Right renal cortex interstitium (tissue), 3 donors: ENCODE measurements at places on chromosomes 12 and 14.

- DNase-seq: no peak
These were observed 13.2 kb upstream of the CDH24 start for GRCh38 chr14:23070262-23071129.

- DNase-seq: no peak
These were observed 115.0 kb downstream of the KIF21A start for GRCh38 chr12:39327965-39328364.

GRCh38 chr12:4174417-4174816 lies 99.1 kb upstream of the CCND2 start:
- DNase-seq: no peak

GRCh38 chr14:79915406-79915805 lies 295.9 kb downstream of the DIO2 start:
- DNase-seq: no peak

DNA sequence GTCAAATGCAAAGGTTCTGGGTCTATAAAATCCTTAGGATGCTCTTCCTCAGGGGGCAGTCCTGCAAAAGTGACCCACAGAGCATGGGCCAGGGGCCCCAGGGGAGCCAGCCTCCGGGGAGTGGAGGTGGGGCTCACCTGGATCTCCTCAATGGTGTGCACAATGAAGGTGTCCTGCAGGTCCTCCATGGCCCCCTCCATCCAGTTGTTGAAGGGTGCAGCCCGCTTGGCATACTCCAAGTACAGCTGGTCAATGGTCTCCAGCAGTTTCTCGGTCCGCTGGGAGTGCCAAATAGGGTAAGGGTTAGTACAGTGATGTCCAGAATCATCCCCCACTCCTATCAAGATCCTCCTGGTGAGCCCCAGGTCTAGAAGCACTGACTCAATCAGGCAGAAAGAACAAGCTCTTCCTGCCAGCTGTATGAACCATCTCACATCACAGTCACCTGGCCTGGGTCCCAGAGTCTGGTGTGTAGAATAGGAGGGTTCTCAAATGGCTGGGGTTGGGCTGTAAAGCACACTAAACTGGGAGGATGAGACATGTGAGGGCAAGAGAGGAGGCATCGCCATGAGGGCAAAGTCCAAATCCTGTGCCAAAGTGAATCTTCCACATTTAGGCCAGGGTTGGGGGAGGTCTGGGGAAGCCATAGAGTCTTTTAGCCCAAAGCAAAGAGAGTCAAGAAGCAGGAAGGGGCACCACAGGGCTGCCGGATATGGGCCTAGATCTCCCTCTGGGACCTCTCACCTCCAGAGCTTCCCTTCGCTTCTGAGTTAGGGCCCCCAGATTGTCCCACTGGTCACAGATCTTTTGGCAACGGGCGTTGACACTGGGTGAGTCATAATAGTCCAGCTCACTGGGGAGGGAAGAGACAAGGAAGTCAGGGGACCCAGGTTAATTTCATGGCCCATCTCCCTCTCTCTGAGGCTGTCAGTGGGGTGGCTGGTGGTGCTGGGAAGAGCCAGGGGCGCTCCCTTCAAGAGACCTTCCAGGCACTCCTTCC lies 91.5 kb upstream of the ZFP36L1 start:
- no peak for DNase-seq

- DNase-seq: no peak
These were observed 239.1 kb downstream of the ALX1 start for GRCh38 chr12:85519163-85519562.

DNA sequence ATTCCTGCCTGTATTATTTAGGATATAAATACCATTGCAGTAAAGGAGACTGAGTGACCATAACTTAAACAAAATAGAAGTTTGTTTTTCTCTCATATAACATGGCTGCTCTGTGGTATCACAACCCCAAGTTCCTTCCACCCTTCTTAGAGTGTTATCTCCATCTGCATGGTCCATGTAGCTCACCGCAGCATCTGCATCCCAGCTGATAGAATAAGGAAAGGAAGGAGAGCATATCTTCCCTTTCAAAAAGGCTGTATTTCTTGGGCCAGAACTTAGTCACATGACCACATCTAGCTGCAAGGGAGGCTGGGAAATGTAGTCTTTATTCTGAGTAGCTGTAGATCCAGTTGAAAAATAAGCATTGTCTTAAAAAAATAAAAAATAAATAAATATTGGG lies 184.8 kb upstream of the NUDT4 start:
- DNase-seq: no peak

DNA sequence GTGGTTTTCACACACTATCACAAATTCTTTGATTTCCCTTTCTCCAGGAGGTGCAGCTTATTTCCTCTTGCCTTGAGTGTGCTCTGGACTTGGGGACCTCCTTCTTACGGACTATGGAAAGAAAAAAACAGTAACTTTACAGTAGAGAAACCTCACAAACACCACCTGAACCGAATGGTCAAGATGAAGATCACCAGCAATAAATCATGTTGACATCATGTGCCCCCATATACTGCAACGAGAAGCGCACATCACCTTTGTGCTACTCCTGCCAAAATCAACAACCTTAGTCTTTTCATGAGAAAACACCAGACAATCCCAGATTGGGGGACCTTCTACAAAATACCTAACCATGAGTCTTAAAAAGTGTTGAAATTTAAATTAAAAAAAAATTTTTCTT lies 13.3 kb upstream of the NYNRIN start:
- no peak for DNase-seq

DNA sequence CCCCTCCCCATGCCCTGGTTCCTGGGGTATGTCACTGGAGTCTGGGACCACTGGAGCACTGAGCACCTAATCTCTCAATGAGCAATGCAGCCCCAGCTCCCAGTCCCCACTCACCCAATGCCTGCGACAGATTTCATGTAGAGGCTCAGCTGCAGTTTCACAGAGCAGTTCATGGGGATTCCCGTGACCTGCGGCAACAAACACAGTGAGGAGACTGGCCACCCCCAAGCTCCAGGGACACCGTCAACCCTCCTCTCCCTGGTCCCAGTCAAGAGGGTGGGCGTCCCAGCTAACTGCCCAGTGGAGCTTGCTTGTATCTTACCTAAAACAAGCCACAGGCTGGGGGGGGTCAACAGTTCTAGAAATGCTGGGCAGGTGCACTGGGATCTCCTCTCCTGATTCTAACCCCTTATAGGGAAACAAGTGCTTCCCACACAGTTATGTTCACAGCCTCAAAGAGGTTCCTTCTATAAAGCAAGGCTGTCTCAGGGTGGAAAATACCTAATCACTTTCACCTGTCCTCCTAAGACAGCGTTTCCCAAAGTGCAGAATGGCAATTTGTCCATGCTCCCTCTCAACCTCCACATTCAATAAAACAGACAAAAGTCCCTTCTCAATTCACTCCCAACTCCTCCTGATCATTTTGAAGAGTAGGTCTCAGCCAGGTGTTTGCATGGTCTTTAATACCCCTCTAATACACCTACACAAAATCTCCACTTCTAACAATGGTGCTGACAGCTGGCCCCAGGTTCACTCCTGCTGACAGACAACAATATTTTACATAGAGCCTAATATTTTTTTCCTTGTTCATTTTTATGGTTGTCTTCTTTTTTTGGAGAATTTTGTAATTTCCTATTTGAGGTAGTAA lies 68.3 kb downstream of the SCARB1 start:
- DNase-seq: no peak

- no peak for DNase-seq
These were observed 21.7 kb downstream of the SLC38A4 start for GRCh38 chr12:46804054-46804453.

- no peak for DNase-seq
These were observed 14.6 kb downstream of the CCDC88C start for GRCh38 chr14:91402771-91403600.

- no peak for DNase-seq
These were observed 8.8 kb downstream of the TMTC2 start for GRCh38 chr12:82695531-82695930.

GRCh38 chr14:36479344-36479743 lies 40.7 kb downstream of the NKX2-1 start:
- DNase-seq: no peak

- DNase-seq: no peak
These were observed 9.2 kb downstream of the PTGES3 start for GRCh38 chr12:56678852-56679251.

DNA sequence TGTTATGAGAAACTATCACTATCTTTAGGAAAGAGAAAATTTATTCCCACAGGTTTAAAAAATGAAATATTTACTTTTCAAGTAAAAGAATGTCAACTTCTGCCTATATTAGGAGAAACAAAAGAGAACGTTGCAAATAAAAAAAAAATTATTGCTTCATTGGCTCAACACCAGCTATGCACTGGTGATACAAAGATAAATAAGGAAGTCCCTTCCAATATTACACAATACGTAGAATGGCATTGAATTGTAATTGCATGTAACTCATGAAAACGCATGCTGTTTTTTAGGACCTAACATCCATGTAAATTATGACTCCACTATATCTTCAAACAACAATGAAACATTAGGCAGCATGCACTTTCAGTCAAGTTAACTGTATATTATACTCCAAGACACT lies 56.4 kb upstream of the RERGL start:
- DNase-seq: no peak

- DNase-seq: no peak
These were observed 479.7 kb upstream of the MGAT4C start for GRCh38 chr12:86735851-86736250.

DNA sequence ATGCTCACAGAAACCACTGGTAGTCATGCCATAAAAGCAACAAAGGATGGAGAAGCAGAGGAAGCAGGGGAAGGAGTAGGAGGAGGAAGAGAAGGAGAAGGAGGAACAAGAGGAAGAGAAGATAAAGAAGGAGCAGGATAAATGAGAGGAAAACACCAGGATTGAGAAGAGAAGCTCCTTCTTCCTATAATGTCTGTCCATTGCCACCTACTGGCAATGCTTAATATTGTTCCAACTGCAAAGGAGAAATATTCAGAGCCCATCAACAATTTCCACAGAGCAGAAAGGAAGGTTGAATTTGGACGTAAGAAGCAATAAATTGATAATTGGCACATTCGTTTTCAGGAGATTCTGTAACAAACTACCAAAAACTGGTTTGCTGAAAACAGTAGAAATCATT lies 898.4 kb downstream of the SLC16A7 start:
- no peak for DNase-seq

DNA sequence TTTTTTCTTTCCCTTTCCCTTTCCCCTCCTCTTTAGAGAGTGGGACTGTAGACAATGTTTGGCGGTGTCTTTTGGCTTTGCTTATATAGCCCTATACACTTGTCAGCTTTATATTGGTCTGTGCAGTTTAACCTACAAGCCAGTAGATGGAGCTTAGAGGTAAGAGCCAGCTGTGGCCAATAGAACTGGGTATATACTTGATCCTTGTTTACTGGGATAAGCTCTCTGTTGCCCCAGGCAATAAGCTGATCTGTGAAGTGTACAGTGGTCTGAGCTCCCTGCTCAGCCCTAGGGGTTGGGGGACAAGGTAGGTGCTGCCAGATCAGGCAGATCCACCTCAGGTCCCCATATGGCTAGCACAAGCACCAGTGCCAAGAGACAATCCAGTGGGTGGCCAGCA lies 434.1 kb downstream of the NOVA1 start:
- DNase-seq: no peak

GRCh38 chr12:54201001-54201794 lies 12.4 kb upstream of the SMUG1 start:
- no peak for DNase-seq

DNA sequence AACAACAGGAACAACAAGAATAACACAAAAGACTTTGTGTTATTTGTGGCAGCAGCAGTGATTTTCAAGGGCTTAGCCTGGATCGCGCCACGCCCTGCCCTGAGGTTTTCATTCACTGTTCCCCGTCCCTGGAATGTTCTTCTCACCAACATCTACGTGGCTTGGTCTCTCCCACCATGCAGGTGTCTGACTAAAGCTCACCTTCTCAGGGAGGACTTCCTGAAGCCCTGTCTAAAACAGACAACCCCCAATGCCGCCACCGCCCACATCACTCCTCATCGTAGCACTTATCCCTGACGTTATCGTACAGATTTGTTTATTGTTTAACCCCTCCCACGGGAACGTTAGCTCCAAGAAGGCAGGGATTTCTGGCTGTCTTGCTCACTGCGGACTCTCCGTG lies 40.4 kb downstream of the P2RX4 start:
- no peak for DNase-seq

GRCh38 chr14:36091096-36091495 lies 85.4 kb downstream of the PTCSC3 start:
- DNase-seq: peak; percentile 29

DNA sequence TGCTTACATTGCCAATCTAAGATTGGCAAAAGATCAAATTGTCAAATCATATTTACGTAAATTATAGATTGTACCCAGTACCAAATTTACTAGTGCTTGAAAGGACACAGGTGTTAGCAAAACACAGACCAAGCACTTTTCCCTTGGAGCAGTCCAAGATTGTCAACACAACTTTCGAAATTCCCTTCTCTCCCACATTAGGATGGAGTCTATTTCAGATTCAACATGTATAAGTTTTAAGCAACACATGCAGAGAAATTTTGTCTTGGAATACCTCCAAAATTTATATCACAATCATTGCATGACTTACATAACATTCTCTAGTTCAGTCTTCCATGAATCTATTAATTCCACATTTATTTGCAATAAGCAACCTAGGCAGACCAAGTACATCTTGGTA lies 74.9 kb upstream of the SLCO1C1 start:
- DNase-seq: no peak

DNA sequence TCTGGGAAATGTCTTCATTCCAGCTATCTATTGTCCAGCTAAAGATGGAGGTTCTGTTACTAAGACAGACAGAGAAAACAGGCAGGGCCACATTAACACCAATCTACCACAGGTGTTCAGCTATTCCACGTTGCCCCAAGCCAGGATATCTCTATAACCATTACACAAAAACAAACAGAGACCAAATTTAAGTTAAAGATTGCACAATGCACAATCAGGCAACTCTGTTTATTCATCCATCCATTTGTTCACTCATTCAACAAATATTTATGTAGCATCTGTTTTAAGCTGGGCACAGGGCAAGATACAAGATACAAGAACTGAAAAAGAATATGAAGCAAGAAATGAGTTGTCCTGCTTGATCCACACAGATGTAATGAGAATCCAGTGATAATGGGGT lies 629.0 kb downstream of the MED13L start:
- DNase-seq: no peak

- DNase-seq: no peak
These were observed 81.1 kb downstream of the ARL6IP4 start for GRCh38 chr12:123061441-123062205.

GRCh38 chr12:124347805-124348658 lies 53.1 kb downstream of the RFLNA start:
- DNase-seq: no peak

DNA sequence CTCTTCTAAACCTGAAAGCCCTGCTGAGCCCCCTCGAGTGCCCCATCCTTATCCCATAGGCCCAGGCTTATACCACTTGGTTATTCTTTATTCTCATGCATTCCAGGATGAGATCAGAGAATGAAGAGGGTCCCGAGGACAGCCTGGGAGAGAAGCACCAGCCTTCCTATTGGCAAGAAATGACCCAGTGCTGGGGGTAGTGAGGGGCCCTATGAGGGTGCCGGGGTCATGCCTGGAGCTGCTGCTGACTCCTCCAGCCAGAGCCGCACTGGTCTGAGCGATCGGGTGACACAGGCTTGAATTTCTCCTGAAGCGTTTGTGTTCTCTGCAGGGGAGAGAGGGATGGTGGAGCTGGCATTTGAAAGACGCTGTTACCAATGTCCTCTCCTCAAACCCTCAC lies 18.1 kb downstream of the MORN3 start:
- DNase-seq: no peak

- no peak for DNase-seq
These were observed 368.8 kb downstream of the ETNK1 start for GRCh38 chr12:22993609-22994315.

- DNase-seq: no peak
These were observed 110.8 kb downstream of the SLC35F4 start for GRCh38 chr14:57755018-57755521.

GRCh38 chr14:23160924-23161522 lies 22.4 kb downstream of the SLC7A8 start:
- no peak for DNase-seq
